ENCODE measurements at places on chromosomes 13 and 19. TPM values are rescaled to one million over a fixed set of nuclear protein-coding genes. Genes with fewer than 3 reads are reported as not detected.

GRCh38 chr13:20131057-20131832 is 29.6 kb downstream of the GJA3 start:
- DNase-seq, result no peak

DNA sequence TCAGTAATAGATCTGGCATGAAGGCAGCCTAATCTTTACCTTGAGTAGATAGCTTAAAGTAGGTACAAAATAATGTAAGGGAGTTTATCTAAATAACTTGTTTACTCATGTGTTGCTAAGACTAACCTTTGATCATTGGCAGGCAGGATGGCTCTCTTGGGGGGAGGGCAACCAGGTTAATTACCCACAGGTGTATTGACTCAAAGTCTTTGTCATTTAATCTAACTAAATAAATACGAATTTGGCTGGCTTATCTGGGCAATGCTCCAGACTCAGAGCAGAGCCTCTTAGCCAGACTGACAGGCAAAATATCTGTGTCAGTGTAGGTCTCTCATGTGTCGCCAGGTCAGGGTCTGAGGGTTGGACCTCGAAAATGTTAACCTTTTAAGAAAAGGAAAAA is 283.4 kb upstream of the KLHL1 start:
- DNase-seq, result no peak

DNA sequence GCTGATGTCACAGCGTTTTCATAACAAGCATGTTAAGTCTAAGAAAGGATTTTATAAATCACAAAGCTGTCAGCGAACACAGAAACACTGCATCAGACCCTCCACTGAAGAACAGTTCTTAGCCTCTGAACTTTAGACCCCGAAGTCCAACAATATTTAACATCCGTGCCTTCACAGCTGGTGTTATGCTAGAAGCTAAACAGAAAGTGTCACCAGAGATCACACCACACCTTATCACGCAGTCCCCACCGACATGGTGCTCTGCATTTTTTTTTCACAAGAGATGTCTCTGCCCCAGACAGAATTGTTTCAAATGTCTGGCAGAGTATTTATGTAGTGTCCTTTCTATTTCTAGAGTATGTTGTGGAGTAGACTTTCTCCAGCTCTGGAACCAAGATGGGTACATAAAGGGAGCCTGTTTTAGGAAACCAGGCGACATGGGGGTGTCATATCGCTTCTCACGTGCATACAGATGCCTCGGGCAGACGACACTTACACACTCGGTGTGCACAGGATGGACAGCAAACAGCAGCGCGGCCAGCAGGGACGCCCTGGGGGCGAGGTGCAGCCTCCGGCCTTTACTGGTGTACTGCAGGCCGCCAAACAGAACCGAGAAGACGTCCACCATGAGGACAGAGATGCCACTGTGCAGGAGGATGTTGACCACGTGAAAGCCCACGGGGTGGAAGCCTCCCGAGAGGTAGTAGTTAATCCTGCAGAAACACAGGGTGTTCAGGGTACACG is 12.0 kb downstream of the TMTC4 start:
- DNase-seq, result no peak

DNA sequence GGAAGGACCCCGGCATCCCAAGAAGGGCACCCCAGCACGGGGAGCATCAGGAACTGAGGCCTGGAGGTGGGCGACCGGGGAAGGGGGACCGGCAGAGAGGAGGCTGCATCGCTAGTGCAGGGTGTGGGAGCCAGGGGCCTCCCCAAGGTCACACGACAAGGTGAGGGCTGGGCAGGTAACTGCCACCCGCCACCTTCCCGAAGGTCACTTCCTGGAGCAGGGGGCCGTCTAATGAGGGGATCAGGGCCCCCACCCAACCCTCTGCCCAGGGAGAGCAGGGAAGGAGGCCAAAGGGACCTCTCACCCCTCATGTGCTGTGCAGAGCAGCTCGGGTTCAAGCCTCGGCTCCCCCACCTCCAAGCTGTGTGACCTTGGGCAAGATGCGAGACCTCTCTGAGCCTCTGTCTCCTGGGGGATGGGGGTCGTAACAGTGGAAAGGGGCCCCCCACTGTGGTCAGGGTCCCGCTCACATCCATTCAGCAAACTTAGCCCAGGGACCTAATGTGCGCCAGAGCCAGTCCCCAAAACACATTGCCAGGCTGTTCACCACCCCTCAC is 6.0 kb downstream of the ZBTB7A start:
- DNase-seq, result no peak

PRTN3 gene
- total RNA-seq, result not detected

TMEM190 gene
- not detected for total RNA-seq
